ENCODE measurements at places on chromosomes 4 and X.
A peak's percentile ranks its signal among the peaks of the same experiment; 100 is the strongest.

DNA sequence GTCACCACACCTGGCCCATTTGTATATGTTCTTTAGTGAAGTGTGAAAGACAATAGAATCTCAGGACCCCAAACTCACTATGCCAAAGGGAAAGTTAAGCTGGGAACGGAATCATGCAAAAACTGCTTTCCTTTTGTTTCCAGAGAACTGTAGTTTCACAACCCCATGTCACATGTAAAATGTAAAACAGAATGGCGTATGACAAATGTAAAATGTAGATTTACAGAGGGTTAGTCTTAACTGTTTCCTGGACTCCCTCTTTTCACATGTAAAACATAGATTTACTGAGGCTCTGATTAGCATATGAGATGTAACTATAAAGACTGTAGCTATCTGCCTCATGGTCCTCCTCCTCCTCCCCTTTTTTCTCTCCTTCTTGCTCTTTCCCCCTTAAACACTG lies 66.3 kb downstream of the ABLIM2 start:
- DNase-seq: no peak

DNA sequence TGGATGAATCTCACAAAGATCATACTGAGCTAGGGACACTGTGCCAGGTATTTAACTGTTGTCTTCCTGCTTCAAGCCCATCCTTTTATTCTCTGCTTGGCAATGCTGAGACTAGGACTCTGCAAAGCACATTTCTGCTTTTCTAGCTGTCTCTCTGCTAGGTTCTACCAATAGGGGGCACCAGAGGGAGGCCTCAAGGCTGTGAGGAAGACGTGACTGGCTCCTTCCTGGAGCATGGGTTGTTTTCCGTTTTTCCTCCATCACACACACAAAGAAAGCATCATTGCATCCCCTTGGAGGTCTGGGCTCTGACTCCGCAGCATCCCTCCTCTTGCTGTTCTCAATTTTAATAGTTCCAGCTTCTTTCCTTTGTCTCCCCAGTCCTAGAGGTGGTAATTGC lies 10.9 kb upstream of the DCTD start:
- DNase-seq: no peak

GRCh38 chrX:82029571-82030218 lies 827.8 kb downstream of the SH3BGRL start:
- DNase-seq: no peak

GRCh38 chr4:7160951-7161440 lies 31.3 kb upstream of the SORCS2 start:
- no peak for DNase-seq

DNA sequence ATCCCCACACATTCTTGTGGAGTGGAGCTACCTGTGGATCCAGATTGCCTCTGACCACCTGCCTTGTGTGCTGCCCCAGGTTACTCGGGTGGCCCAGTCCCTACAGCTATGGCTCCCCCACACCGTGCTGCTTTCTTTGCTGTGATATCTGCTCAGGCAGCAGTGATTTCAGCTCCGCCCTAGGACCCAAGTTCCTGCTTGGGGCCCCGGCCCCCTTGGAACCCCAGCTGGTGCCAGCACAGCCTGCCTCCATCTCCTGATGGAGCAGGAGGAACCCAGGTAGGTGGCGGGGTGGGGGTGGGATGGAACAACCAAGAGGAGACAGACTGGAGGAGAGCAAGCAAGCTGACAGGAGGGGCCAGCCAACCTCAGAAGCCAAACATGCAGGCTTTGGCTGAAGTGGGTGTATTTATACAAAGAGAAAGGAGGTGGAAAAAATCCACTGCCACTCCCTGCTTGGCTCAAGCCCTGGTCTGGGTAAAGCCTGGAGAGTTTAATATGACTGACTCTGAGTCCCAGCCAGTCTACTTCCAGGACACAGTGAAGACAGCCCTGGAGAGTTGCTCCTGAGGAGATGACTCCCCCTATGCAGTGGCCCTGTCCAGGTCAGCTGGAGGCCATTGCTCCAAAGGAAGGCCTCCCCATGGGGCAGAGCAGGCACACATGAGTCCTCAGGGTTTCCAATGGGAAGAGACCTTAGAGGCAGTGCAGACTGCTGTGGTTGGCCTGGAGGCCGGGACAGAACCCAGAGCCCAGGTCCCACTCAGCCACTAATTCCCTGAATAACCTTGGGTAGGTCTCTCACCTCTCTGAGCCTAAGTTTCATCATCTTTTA lies 197.1 kb upstream of the MAMLD1 start:
- DNase-seq: no peak

- no peak for DNase-seq
Measured at GRCh38 chr4:78483811-78484210, 67.8 kb upstream of the ANXA3 start.

- no peak for DNase-seq
Measured at GRCh38 chr4:69089388-69089787, 6.9 kb upstream of the UGT2B7 start.

GRCh38 chr4:123198706-123199105 lies 197.9 kb upstream of the SPRY1 start:
- no peak for DNase-seq

DNA sequence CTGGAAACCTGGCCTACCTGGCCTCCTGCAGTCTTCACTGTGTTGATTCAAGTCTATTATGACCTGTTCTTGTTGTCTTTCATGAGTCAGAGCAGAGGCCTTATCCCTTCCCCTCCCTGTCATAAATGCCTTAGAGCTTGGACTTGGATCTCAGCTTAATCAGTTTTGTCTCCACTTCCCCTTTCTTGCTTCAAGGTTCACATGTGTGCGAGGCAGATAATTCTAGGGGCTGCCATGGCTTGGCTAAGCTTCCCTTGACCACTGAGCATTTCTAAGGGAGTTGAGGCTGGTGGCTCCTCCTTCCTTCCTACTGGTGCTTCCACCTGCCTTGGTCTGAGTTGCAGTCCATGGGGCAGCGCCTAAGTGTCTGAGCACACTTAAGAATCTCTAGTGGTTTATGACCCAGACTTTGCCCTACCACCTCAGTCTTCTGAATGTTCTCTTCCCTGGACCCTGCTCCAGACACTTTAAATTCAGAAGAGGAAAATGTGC lies 1.7 kb upstream of the HEPH start:
- DNase-seq: no peak

- DNase-seq: no peak
Measured at GRCh38 chrX:13763489-13763888, 28.9 kb downstream of the OFD1 start.

DNA sequence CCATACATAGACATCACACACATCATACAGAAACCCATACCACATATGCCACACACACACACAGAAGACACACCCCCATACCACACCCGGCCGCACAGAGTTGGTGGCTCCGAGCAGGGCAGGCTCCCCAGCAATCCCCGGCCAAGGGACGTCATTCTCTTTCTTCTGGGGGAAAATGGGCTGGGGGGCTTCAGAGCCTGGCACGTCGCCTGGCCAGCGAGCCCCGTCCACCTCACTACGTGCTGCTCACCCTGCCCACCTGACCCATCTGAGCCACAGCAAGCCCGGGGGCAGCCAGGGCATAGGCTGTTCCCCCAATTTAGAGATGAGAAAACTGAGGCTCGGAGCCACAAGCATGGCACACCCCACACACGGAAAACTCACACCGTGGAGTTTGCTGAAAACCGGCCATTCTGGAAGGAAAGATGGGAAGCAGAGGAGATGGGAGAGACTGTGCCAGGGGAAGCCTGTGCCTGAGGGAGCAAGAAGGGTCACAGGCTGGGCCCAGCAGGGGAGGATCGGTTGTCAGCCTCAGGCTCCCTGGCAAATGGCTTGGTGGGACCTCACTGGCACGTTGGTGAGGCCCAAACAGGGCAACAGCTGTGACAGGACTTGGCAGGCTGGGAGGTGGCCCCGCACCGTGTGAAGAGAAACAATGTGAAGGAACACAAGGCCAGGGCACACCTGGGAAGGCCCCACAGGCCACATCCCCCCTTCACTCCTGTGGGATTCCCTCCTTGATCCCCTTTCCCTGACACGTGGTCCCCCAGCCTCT lies 73.2 kb downstream of the JAKMIP1 start:
- no peak for DNase-seq

GRCh38 chr4:105976915-105977314 lies 81.6 kb downstream of the NPNT start:
- DNase-seq: no peak

- DNase-seq: no peak
Measured at GRCh38 chr4:109826719-109827118, 1.1 kb upstream of the RRH start.

DNA sequence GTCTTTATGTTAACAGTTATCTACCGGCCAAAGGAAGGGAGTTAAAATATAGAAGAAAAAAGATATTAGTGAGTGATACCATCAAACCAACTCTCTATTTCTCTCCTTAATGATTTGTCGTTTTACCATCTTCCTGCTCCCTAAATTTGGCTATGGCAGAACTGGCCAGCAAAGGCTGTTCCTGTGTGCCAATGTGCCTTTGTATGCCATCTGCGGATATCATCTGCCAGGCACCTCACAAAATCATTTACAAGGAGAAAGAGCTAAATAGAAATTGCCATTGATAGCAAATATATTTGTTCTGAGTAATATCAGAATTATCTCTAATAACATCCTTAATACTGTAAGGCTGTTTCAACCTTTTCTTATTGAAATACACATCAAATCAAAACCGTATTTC lies 22.4 kb downstream of the GPM6A start:
- no peak for DNase-seq

- DNase-seq: no peak
Measured at GRCh38 chr4:5142726-5143125, 91.4 kb downstream of the STK32B start.

GRCh38 chr4:169601016-169601771 lies 11.2 kb downstream of the NEK1 start:
- DNase-seq: no peak

GRCh38 chr4:88533937-88534750 lies 10.6 kb upstream of the PYURF start:
- DNase-seq: no peak

DNA sequence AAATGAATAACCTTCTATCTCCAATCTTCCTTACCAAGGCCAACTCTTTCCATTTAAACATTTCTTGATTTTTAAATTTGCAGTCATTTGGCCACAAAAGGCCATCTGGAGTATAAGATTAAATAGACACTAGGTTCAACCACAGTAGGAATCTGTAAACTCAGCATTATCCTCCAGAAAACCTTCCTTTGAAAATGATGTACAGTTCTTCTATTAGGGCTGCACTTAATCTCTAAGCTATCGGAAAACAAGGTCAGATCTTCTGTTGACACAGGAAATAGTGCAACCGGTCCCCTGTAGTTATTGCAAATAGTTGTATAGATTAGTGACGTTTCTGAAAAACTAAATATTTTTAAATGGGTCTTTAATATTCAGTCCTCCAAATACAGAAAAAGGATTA lies 359.0 kb upstream of the ATOH1 start:
- DNase-seq: no peak

GRCh38 chr4:57303012-57303751 lies 193.0 kb upstream of the IGFBP7 start:
- DNase-seq: no peak

- no peak for DNase-seq
Measured at GRCh38 chrX:29834764-29835163, 380.6 kb upstream of the MAGEB2 start.

DNA sequence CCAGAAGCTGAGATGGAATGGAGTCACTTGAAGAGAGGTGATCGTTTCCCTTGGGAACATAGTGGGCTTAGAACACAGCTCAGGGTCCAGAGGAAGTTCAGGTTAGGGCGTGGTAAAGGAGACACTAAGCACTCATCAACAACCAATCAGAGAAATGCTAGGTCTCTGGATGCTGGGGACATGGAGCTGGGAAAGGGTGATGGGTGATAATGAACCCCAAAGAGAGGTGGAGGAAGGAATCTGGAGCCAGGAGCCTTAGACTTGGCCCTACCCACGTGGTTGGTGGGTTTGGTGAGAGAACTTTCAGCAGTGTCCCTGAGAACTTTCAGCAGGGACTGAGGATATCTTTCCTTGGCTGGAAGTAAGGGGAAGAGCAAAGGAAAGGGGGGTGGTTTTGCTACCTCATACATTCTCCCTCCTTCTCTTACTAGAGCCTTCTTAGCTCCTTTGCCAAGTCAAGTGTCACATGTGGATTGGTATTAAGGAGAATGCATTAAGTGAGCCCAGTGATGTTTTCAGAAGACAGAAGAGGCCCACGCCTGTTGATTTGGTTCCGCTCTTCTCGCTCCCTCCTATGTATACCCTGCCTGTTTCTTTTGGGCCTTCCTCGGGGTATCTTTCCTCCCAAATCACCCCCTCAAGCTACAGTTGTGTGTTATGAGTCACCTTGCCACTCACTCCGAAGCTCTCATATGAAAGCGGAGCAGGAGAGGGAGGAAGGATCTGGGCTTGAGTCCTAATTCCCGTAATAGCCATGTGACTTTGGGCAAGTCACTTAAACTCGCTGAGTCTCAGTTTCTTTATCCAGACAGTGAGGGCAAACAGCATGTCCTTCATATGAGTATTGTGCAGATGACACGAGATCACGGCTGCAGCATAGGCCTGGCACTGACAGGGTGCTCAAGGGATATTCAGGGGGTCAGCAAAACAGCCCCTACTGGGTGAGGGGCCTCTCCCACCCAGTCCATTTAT lies 63.1 kb downstream of the TSC22D3 start:
- DNase-seq: no peak

DNA sequence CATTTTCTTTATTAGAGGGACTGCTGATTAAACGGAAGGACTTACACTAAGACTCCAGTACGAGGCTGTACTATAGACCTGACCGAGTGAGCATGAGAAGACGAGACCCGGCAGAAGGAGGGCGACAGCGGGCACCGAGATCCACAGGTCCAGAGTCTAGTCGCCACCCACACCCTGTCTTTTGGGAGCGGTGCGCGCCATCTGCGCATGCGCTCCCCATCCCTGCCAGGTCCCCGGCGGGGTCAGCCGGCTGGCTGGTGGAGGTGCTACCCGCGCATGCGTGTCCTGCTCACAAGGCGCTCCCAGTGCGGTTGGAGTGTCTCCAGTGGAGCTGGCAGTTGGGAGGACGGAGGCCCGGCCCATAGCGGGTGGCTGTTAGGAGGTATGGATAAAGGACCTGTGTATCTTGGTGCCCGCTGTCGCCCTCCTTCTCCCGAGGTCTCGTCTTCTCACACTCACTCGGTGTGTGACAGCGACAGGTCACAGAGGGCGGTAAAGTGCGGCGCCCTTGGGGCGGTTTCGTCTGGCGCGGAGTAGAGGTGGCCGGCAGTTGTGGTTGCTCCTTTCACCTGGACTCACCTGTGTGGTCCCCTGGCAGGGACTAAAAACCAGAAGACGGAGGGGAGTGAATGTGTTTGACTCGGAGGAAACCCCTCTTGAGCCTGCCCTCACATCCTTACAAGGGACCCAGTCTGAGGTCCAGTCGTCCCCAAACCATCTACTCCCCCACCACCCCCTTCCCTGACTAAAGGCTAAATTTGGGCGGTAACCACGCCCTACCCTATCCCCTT lies 7.6 kb upstream of the HSD17B10 start:
- peak; percentile 48 for DNase-seq

GRCh38 chrX:10011261-10011931 lies 44.2 kb downstream of the CLDN34 start:
- DNase-seq: no peak

GRCh38 chrX:121581885-121582284 lies 534.5 kb downstream of the GLUD2 start:
- no peak for DNase-seq

Measured in stimulated activated CD4-positive, alpha-beta T cell treated with anti-CD3 and anti-CD28 coated beads, TNF-alpha, amount 100 ng/mL, for 4 hours (primary cell).